ENCODE measurements at places on chromosomes 13 and 19.

GRCh38 chr13:98525456-98526181 is 51.3 kb downstream of the STK24 start:
- DNase-seq = no peak

GRCh38 chr13:77001963-77002587 is 10.2 kb downstream of the CLN5 start:
- DNase-seq = no peak

DNA sequence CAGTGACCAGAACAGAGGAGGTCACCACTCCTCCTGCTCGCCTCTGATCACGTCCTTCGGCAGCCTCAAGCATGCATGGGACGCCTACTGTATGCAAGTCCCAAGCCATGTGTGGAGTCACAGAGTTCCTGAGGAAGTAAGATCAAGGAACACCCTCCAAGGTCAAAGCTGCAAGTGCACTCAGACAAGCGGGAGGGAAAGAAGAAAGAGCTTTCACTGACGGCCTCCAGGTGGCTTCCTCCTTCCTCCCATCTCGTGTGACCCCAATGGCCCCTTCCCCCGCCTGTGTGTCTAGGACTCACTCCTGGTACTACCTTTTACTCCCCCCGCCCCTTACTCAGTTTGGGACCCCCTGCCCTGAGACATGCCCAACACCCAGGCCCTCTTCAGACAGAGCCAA is 6.1 kb downstream of the HAUS8 start:
- no peak for DNase-seq

- DNase-seq = no peak
Observed at GRCh38 chr13:75236774-75237173, 245.2 kb downstream of the TBC1D4 start.

DNA sequence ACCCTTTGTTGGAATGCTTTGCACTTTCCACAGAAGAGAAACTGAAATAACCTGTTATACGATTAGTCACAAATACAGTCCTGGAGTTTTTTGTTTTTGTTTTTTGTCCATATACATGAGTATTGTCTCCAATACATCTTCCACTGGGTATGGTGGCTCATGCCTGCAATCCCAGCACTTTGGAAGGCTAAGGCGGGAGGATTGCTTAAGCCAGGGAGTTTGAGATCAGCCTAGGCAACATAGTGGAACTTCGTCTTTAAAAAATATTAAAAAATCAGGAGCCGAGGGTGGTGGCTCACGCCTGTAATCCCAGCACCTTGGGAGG is 25.0 kb downstream of the AP2S1 start:
- no peak for DNase-seq

- DNase-seq = no peak
Observed at GRCh38 chr13:44011036-44011435, 131.3 kb downstream of the LACC1 start.

- no peak for DNase-seq
Observed at GRCh38 chr13:51883226-51883600, 21.4 kb downstream of the CCDC70 start.

DNA sequence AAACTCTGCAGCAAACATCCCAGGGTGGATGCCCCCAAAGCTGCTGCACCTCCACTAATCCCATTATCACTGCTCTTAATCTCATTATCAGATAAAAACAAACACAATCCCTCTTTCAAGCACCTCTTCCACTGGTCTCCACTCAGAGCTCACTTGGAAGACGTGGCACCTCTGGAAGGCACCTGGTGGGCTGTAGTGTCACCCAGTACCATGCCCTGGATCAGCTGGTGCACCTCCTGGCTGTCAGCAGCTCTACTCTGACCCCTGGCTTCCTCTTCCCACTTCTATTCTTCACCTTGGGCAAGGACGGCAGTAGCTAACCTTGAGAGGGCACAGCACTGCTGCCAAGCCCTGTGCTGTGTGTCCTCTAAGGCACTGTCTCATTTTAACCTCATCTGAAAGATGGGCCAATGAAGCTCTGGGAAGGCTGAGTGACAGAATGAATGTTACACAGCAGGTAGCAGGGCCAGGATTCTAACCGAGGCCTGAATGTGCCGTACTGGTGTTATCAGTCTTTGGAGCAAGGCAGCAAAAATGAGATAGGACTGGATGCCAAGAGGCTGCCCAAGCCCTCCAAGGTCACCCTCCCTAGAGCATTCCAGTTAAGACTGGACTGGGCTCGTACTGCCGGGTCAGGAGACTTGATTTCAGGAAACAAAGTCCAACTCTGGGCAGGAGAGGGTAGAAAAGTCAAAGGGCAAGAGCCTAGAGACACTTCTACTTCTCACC is 7.4 kb downstream of the BRD4 start:
- DNase-seq = no peak

GRCh38 chr19:48962029-48962848 is 2.9 kb upstream of the FTL start:
- no peak for DNase-seq

GRCh38 chr19:13228561-13228960 is 78.3 kb downstream of the IER2 start:
- DNase-seq = no peak
